ENCODE measurements at places on chromosomes 1 and 21.

DNA sequence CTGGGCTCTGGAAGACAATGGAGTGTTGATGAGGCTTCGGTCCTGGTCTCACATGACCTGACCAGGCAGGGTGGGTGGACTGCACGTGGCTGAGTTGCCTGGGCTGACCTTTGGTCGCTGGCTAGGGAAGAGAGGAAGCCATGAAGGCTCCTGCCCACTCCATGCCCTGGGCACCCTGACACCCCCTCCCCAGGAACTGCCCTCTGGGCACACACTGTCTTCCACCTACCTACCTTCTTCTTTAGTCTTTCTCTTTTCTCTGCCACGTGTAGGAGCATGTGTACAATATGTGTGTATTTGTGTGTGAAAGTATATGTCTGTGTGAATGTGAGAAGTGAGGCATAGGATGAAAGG, 15.1 kb downstream of the POU3F1 start:
- no peak for DNase-seq
- no peaks in the 10 kb centered on the region for H3K27me3 ChIP-seq
- H3K4me1 ChIP-seq = peaks cover 19% of the 10 kb centered on the region
- H3K36me3 ChIP-seq = peaks cover under 1% of the 10 kb centered on the region
- H3K27ac ChIP-seq = no peak overlapping the region

- no peaks in the 10 kb centered on the region for H3K27me3 ChIP-seq
- no peak for DNase-seq
- H3K4me1 ChIP-seq = no peaks in the 10 kb centered on the region
- H3K36me3 ChIP-seq = no peaks in the 10 kb centered on the region
- H3K27ac ChIP-seq = no peak overlapping the region
These were observed 98.5 kb downstream of the ATG4C start for GRCh38 chr1:62882201-62883104.

DNA sequence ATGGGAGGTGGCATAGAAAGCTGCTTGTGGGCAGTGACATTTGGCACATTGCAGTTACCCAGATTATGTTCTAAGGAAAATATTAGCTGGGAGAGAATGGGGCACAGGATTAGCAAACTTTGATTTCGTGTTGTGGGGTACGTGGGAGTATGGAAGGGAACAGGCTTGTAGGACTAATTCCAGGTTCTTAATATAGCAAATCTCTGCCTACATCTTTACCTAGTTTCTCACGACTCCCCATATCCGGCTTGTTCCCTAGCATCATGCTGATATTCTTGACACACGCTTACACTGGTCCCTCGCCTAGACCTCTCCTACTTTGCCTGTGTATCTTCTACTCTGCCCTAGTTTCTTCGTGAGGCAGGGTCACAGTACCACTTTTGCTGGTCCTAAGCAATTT, 293.9 kb upstream of the PLXNA2 start:
- peaks cover 7% of the 10 kb centered on the region for H3K4me1 ChIP-seq
- DNase-seq = no peak
- no peak overlapping the region for H3K27ac ChIP-seq
- H3K36me3 ChIP-seq = no peaks in the 10 kb centered on the region
- H3K27me3 ChIP-seq = no peaks in the 10 kb centered on the region

DNA sequence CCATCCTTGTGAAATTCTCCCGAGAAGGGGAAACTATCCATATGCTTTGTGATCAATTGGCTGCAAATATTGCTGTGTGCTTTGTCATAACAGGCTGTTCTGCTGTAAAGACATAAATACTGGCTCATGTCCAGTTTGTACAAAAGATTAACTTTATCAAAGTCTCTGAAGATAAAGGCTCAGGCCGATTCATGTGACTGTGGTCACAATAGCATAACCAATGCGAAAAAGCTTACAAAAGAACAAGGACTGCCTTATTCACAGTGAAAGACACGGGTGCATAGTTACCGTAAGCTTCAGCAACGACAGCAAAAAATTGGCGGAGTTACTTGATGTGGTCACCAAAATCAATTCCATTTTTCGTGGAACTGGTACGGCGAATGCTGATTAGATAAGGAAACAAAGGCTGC, 173.6 kb upstream of the CHRM3 start:
- no peaks in the 10 kb centered on the region for H3K36me3 ChIP-seq
- no peaks in the 10 kb centered on the region for H3K4me1 ChIP-seq
- no peak overlapping the region for H3K27ac ChIP-seq
- no peaks in the 10 kb centered on the region for H3K27me3 ChIP-seq

- H3K4me1 ChIP-seq = peaks cover 11% of the 10 kb centered on the region
- DNase-seq = no peak
- H3K27ac ChIP-seq = no peak overlapping the region
- H3K36me3 ChIP-seq = no peaks in the 10 kb centered on the region
- H3K27me3 ChIP-seq = no peaks in the 10 kb centered on the region
- H3K4me3 ChIP-seq = no peak overlapping the region
These were observed 7.6 kb downstream of the TENT5C start for GRCh38 chr1:117613249-117613968.

GRCh38 chr1:208093754-208094719, 150.1 kb downstream of the PLXNA2 start:
- no peak overlapping the region for H3K4me3 ChIP-seq
- no peak overlapping the region for H3K27ac ChIP-seq
- H3K36me3 ChIP-seq = peaks cover 35% of the 10 kb centered on the region
- H3K4me1 ChIP-seq = no peaks in the 10 kb centered on the region
- DNase-seq = peak; percentile 78

DNA sequence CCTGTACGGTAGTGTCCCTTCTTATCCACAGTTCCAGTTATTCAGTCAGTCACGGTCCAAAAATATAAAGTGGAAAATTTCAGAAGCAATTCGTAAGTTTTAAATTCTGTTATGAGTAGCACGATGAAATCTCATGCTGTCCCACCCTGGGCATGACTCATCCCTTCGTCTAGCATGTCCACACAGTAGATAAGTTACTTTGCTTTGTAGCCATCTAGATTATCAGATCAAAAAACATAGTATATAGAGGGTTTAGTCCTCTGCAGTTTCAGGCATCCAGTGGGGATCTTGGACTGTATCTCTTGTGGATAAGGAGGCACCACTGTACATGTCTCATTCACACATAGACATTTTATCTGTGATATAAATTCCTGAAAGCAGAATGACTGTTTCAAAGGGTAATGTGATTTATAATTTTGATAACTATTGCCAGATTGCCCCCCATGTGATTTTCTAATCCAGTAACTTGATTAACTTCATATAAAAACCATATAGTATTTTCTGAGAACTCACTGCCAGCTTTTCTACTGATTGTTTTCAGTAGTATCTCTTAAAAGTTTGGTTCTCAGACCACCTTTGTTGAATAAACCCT, 143.3 kb downstream of the DYRK1A start:
- H3K27ac ChIP-seq = no peak overlapping the region
- no peak overlapping the region for H3K4me3 ChIP-seq
- peak; percentile 65 for DNase-seq
- H3K36me3 ChIP-seq = peaks cover 29% of the 10 kb centered on the region
- peaks cover 6% of the 10 kb centered on the region for H3K4me1 ChIP-seq
- no peaks in the 10 kb centered on the region for H3K27me3 ChIP-seq

DNA sequence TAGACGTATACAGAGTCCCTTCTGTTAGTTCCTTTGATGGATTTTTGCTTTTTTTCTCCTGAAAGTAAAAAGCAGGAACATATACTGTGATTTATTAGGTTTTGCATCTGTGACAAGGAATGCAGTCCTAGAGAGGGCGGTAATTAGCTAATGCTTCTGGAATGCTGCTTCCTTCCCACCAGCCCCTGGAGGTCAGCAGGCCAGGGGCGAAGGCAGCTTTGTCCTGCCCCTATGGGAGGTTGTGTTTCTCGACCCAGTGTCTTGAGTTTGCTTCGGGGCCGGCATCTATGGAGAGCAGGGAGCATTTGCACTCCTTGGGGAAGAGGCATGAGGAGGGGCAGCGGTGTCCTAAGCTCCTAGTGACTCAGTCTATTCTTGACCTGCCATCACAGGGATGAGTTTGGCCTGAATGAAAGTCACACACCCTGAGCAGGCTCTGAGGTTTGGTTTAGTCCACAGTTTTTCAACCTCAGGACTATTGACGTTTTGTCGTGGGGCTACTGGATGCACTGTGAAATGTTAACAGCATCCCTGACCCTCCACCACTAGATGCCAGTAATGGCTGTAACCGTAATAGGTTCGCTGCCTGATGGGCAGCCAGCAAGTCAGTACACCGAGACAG, 85.0 kb upstream of the KCNJ15 start:
- H3K4me1 ChIP-seq = peaks cover 11% of the 10 kb centered on the region
- no peaks in the 10 kb centered on the region for H3K36me3 ChIP-seq
- peak; percentile 93 for DNase-seq
- peak overlapping the region; percentile 94 for H3K27ac ChIP-seq
- no peak overlapping the region for H3K4me3 ChIP-seq

DNA sequence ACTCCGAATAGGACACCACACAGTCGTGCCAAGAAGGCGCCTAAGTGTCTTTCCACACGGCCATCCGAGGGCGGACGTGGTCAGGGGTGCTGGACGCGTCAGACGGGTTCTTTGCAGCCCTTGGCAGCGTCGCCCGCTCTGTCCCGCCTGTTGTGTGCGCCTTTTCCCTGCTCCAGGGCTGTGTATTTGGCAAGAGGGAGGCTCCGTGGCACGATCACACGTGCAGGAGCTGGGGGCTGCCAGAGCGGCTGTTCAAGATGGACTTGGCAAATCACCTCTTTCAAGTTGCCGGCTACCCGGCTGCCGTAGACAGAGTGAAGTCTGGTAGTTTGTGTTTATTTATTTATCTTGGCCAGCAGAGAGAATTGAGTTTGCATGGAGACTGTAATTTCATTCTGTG, 31.9 kb downstream of the PRKCZ start:
- H3K4me3 ChIP-seq = no peak overlapping the region
- no peaks in the 10 kb centered on the region for H3K4me1 ChIP-seq
- no peaks in the 10 kb centered on the region for H3K27me3 ChIP-seq
- no peak for DNase-seq
- H3K36me3 ChIP-seq = peaks cover 24% of the 10 kb centered on the region

DNA sequence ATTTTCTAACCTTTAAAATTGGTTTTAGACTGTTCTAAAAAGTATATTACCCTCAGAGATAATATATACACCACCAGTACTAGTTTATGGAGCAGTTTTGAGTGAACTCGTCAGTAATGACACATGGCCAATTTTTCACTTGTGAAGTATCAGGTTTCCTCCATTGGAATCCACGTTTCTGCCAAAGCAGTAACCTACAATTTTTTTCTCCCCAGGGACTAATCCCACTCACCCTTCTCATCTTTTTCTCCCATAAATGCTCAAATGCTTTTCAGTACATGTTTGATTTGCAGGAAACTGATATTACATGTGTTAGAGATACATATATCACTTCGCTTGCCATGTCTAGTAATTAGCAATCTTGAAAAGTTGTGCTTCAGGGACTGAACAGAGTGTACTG, 94.1 kb downstream of the COL24A1 start:
- H3K27me3 ChIP-seq = no peaks in the 10 kb centered on the region
- no peak for DNase-seq
- H3K4me3 ChIP-seq = no peak overlapping the region
- H3K27ac ChIP-seq = no peak overlapping the region
- no peaks in the 10 kb centered on the region for H3K36me3 ChIP-seq

- H3K36me3 ChIP-seq = peaks cover 52% of the 10 kb centered on the region
- H3K27me3 ChIP-seq = no peaks in the 10 kb centered on the region
- no peak overlapping the region for H3K27ac ChIP-seq
These were observed 85.7 kb downstream of the NRDC start for GRCh38 chr1:51792864-51793263.

DNA sequence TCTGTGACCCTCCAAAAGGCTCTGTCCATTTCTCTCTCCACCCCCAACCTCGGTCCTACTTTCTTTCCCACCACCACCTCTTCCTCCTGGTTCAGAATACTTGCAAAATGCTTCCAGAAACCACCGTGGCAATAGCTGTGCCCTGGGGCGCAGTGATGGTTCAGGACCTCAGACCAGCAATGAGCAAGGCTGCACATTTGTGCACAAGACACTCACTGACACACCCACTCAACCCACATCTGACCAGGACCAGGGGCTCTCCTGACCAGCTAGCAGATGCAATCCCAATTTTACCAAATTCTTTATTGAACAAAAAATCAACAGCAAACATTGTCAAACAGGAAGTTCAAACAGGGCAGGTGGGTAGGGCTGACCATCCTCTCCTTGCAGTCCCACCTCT, 25.7 kb downstream of the SPOCD1 start:
- no peaks in the 10 kb centered on the region for H3K27me3 ChIP-seq
- H3K4me1 ChIP-seq = peaks cover 8% of the 10 kb centered on the region
- H3K36me3 ChIP-seq = no peaks in the 10 kb centered on the region
- no peak overlapping the region for H3K4me3 ChIP-seq
- no peak for DNase-seq

DNA sequence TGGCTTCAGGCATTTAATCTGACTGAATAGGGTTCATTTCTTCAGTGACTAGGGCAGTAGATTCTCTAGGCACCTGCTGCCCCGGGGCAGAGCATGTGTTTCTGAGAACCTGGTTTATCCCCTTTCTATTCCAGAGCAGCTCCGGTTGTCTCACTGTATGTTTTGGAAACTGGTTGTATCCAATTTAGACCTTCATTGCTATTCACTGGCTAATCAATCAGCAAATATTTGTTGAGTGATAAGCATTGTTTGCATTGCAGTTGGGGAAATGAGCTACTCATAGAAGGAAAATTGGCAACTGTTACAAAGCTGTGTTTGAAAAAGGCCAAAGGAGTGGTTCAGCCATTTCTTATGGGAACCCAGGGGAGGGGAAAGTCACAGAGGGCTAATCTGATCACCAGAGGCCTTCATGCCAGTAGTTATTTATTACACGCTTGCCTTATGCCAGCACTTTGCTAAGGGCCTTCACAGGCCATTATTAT, 2.9 kb downstream of the QSOX1 start:
- no peak overlapping the region for H3K4me3 ChIP-seq
- DNase-seq = peak; percentile 39
- peaks cover 6% of the 10 kb centered on the region for H3K4me1 ChIP-seq
- H3K27ac ChIP-seq = no peak overlapping the region
- H3K36me3 ChIP-seq = peaks cover 5% of the 10 kb centered on the region

DNA sequence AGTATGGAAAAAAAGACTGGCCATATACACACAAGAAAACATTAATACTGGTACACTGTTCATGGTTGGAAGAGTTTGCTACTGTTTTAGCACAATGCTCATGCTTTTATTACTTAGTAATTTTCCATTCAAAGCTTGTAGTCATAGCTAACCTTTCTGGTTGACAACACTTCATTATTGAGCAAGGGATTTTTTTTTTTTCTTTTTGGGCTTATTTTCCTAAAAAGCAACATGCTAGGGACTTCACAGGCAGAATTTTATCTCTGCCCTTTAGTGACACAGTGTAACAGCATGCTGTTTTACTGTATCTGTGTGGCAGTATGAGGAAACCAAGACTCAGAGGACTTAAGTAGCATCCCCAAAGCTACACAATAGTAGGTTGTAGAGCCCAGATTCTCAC, 58.5 kb downstream of the FGGY start:
- H3K27ac ChIP-seq = no peak overlapping the region
- peaks cover 3% of the 10 kb centered on the region for H3K4me1 ChIP-seq
- H3K4me3 ChIP-seq = no peak overlapping the region
- no peak for DNase-seq

GRCh38 chr1:22709227-22709626, 1.4 kb upstream of the EPHB2 start:
- H3K27ac ChIP-seq = no peak overlapping the region
- peaks cover 22% of the 10 kb centered on the region for H3K27me3 ChIP-seq
- peaks cover 2% of the 10 kb centered on the region for H3K4me1 ChIP-seq

- H3K4me1 ChIP-seq = no peaks in the 10 kb centered on the region
- H3K27ac ChIP-seq = no peak overlapping the region
- no peaks in the 10 kb centered on the region for H3K36me3 ChIP-seq
- DNase-seq = no peak
These were observed 11.1 kb downstream of the RCAN3 start for GRCh38 chr1:24513706-24514105.

- no peak overlapping the region for H3K27ac ChIP-seq
- peaks cover 35% of the 10 kb centered on the region for H3K4me1 ChIP-seq
- peaks cover 2% of the 10 kb centered on the region for H3K36me3 ChIP-seq
- peak; percentile 27 for DNase-seq
These were observed 132.4 kb upstream of the TMEM51 start for GRCh38 chr1:15020943-15021745.
